ENCODE measurements at places on chromosomes 12 and 14.

GRCh38 chr12:69466867-69467266 is 3.3 kb upstream of the FRS2 start:
- no peak for DNase-seq

- peak; percentile 1 for DNase-seq
Measured at GRCh38 chr12:112686373-112686772, 105.2 kb upstream of the RPH3A start.

- DNase-seq = no peak
Measured at GRCh38 chr12:42588524-42589464, 752 bp downstream of the PRICKLE1 start.

GRCh38 chr12:65430571-65431306 is 152.3 kb downstream of the MSRB3 start:
- peak; percentile 69 for DNase-seq

DNA sequence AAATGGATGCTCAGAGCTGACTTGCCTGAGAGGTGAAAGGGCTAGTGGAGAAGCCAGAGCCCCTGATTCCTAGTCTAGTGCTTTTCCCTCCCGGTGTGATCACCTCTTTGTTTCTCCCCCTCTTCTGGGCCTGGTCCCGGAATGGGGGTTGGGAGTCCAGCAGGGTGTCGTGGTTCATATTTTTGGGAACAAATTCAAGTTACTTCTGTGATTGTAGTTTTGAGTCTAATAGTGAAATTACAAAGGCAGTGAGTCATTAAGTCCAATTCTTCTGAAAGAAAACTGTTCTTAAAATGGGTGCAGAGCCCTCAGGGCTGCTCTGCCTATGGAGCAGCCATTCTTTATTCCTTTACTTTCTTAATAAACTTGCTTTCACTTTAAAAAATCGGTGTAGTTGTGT is 7.6 kb downstream of the SUSD6 start:
- DNase-seq = no peak

- peak; percentile 98 for DNase-seq
Measured at GRCh38 chr14:61470261-61470960, 149.0 kb downstream of the PRKCH start.

DNA sequence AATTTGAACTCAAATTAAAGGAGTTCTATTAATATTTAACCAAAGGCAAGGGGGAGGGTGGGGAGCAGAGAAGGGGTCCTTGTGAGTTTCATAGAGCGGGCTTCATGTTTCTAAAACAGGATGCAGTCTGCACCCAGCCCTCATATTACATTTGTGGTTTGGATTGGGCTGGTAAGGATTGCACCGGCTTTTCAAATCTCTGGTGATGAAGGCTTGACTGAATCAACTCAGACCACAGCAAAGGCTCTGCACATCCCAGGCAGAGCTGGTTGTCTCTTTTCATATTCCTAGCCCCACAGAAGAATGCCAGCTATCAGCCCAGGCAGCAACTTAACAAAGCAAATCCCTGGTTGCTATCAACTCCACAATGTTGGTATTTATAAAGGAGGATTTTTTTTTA is 1221.4 kb downstream of the VRK1 start:
- no peak for DNase-seq

DNA sequence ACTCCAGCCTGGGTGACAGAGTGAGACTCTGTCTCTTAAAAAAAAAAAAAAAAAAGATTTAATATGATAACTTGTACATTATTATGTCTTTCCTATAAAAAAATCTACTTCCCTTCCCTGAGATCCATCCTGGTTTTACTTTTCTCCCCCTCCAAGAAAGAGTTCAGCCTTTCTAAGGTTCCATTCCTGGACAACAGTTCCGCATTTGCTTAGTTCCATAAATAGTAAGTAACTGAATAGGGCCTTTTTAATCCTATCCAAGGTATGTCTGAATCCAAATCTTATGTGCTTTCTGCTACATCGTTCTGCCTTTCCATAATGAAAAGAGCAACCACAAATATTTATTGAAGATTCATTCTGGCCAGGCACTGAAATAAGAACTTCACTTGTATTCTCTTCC is 187.8 kb downstream of the DACT1 start:
- no peak for DNase-seq

- no peak for DNase-seq
Measured at GRCh38 chr12:104858611-104859543, 99.2 kb downstream of the SLC41A2 start.

DNA sequence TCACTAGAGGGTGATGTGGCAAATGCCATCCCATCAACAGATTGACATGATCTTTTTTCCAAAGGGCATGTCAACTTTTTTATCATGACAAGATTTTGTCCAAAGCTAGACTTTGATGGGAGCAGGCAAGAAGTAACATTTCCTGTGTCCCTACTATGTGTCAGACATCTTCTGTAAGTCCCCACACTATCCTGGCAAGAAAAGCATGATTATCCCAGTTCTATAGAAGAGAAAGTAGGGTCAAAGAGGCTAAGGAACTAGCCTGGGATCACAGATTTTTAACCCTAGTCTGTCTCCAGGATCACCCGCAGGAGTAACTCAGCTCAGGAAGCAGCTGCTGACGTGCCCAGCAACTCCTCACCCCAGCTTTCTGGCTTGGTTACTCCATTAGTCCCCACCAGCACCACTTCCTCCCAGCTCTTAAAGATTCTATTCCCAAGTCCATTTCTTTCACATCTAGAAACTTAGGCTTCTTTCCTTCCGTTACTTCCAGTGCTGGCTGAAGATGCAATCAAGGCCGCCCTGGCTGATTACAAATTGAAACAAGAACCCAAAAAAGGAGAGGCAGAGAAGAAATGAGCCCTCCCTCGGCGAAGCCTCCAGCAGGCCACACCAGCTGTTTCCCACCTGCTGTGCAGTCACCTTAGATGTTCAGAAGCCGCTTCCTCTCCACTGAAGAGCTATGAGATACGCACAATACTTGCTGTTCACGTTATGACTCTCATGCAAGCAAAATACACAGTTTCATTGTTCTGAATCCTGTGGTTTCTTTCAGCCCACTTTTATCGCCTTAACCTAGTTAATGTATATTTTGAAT is 6.2 kb downstream of the ISCU start:
- no peak for DNase-seq

DNA sequence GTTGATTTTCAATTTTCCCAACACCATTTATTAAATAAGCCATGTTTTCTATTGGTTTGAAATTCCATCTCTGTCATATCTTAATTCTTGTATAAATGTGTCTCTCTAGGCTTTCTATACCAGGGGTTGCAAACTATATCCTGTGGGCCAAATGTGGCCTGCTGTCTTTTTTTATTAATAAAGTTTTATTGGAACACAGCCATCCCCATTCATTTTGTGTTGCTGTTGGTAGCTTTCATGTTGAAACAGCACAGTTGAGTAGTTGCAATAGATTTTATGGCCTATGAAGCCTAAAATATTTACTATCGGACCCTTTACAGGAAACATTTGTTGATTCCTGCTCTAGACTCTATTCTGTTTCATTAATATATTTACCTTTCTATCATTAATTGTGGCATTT is 9.4 kb downstream of the HCFC2 start:
- DNase-seq = no peak

GRCh38 chr12:69689638-69690037 is 9.5 kb downstream of the BEST3 start:
- no peak for DNase-seq

DNA sequence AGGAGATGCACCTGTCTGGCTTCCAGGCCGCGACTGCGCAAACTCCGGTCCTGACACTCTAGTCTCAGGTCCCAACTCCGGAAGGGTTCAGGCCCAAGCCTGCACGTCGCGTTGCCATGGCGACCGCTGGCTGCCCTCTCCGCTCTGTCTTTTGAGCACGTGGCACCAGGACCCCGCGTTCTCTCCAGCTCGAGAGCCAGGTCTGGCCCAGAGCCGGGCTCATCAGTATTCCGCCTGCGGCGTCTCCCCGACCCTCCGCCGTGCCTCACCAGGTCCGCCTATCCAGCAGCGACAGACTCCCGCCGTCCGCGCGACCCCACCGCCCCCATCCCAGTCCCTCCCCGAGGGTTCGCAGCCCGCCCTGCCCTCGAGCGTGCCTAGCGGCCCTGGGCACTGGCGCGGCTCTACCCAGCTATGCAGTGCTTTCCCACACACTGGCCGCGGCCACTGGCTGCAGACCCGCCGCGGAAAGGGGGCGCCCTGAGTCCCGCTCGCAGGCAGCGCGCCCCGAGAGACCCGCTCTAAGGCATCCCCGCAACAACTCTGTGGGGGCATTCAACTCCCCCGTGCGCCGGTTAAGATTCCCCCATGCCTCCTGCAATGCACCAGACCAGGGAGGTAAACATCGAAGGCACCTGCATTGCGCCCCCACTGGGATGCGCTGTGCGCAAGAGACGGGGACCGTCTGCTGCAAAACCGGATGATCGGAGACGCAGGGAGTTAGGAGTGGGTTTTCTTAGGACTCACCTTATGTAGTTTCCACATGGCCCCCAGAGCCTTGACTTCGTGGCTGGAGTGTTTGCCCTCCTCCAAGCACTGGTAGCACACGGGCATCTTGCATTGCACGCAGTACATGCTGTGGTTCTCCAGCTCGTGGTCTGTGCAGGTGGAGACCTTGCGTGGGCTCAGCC is 1.3 kb downstream of the TRIM9 start:
- no peak for DNase-seq

GRCh38 chr12:68239309-68239982 is 13.8 kb upstream of the IL26 start:
- DNase-seq = no peak

DNA sequence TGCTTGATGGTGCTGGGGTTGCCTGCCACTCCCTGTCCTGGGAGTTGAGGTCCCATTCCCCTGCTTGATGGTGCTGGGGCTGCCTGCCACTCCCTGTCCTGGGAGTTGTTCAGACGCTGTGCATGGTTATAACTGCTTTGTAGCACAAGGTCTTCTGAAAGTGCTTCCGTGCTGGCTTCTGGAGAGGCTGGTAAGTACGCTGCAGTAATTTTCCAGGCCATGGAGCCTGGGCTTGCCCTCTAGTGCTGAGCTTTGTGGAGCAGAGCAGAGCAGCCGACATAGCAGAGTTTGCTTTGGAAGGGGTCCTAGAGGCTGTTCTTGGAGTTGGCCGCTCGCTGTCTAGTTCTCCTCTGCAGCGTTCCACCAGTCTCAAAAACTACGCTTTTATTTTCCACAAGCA is 6.3 kb downstream of the B4GALNT3 start:
- DNase-seq = no peak

All from non-pigmented ciliary epithelial cell (primary cell).